ENCODE measurements at places on chromosomes 6 and 20.

- no peak for DNase-seq
Measured at GRCh38 chr6:22368794-22369193, 72.0 kb upstream of the PRL start.

GRCh38 chr6:152329638-152330448 lies 307.3 kb downstream of the SYNE1 start:
- peak; percentile 10 for DNase-seq

GRCh38 chr6:117459204-117459944 lies 23.1 kb upstream of the DCBLD1 start:
- no peak for DNase-seq

GRCh38 chr20:64080013-64080812 lies at the start of gene OPRL1:
Gene OPRL1, plus strand, starts transcription at chr20:64080082. Its CDS starts 12,639 bp downstream, at chr20:64092721.
- no peak for DNase-seq

DNA sequence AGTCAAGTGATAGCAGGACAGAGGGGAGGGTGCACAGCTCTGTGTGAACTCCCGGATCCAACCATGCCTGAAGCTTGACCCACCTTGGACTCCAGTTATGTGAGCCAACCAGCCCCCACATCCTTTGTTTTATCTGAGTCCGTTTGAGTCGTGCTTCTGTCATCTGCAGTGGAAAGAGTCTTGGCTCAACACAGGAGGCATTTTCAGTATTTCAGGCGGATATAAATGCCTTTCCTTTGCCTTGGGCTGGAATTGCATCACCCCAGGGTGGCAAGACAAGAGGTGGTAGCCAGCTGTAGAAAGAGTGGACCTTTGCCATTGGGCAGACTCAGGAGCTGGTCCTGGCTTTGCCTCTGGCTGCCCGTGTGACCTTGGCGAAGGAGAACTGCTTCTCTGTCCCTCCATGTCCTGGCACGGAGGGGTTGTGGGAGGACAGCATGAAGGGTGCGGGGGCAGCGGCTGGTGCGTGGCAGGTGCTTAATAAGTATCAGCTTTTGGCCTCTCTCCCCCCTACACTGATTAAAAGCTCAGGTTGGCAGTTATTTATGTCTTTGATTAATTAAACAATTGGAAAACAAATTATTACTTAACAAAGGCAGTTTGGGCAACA lies 42.6 kb upstream of the APCDD1L start:
- DNase-seq: no peak

GRCh38 chr6:2784930-2785329 lies 19.7 kb downstream of the WRNIP1 start:
- no peak for DNase-seq

DNA sequence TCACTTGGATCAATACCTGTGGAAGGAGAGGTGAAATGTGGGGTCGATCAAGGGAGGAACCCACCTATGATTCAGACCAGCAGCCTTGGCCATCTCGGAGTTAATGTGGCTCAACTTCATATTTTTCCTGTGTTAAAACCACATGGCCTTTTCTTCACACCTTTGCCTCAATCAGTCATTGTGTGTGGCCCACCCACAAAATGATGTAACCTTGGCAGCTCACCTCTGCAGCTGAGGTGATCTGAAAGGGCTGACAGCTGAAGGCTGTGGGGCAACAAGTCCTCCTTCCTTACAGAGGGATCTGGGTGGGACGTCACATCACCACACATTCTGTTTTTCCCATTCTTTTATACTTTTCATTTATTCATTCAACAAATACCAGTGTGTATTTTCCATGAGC lies 357.1 kb upstream of the HSF2 start:
- DNase-seq: no peak

DNA sequence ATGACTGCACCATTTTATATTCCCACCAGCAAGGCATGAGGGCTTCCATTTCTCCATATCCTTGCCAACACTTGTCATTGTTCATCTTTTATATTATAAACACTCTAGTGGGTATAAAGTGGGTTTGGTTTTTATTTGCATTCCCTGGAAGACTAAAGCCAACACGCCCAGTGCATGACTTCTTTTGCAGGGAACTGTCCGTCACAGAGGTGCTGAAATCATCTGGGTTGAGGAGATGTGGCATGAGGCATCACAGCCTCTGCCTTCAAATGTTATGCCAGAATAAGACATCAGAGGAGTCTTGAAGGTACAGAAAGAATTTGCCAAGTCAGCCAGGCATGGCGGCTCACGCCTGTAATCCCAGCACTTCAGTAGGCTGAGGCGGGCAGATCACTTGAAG lies 29.9 kb upstream of the FAM210B start:
- DNase-seq: peak; percentile 47

DNA sequence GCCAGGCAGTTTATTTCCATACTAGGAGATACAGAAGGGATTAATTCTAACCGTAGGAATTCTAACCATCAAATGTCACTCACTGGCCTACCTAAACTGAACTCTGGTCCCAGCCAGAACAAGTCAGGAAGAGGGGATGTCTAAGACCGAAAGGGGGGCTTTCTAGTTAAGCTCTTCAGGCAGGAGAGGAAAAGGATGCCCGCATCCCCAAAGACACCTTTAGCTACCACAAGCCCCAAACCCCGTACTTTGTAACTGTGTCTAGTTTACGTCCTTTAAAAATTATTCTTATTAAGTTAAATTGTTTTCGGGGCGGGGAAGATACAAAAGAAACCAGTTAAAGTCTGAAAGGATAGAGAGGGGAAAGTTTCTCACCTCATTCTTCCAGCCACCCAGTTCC lies 1.2 kb upstream of the ZNF76 start:
- no peak for DNase-seq

DNA sequence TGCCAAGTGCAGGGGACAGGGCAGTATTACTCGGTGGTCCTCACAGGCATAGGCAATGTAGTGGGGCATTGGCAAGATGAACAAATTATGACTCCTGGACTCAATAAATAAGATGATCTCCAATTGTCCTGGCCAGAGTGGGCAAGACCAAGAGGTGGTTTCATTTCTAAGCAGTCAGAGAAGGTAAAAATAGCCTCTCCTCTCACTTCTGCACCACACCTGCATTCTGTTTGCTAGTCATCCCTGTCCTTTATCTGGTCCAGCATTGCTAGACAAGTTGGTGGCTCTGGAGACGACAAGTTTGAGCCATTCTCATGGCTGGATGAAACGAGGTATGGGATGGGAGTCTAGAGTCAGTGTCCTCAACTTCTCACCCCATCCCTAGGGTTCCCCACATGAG lies 83.0 kb downstream of the BANF2 start:
- DNase-seq: no peak

- no peak for DNase-seq
Measured at GRCh38 chr6:117465691-117466090, 16.8 kb upstream of the DCBLD1 start.

GRCh38 chr6:36662827-36663256 lies 15.7 kb upstream of the CDKN1A start:
- DNase-seq: peak; percentile 48

- no peak for DNase-seq
Measured at GRCh38 chr20:63148696-63149095, 67.2 kb downstream of the YTHDF1 start.

- peak; percentile 78 for DNase-seq
Measured at GRCh38 chr20:45097485-45098102, 3.3 kb downstream of the KCNS1 start.

DNA sequence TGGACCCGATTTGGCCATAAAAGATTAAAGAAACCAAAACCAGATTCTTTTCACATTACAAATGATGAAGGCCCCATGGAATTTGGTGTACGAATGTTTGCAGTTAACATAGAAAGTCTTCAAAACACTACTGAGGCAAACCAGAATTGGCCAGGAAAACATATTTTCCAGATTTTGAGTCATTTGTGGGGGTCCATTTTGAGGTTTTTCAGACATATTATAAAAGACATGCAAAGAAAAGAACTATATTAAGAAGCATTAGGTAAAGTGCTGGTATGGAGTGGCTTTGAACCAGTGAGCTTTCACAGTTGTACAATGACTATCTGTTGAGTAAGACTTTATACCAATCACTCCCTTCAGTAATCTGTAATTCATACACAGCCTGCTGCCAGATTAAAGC lies 168.9 kb upstream of the COL21A1 start:
- DNase-seq: no peak

DNA sequence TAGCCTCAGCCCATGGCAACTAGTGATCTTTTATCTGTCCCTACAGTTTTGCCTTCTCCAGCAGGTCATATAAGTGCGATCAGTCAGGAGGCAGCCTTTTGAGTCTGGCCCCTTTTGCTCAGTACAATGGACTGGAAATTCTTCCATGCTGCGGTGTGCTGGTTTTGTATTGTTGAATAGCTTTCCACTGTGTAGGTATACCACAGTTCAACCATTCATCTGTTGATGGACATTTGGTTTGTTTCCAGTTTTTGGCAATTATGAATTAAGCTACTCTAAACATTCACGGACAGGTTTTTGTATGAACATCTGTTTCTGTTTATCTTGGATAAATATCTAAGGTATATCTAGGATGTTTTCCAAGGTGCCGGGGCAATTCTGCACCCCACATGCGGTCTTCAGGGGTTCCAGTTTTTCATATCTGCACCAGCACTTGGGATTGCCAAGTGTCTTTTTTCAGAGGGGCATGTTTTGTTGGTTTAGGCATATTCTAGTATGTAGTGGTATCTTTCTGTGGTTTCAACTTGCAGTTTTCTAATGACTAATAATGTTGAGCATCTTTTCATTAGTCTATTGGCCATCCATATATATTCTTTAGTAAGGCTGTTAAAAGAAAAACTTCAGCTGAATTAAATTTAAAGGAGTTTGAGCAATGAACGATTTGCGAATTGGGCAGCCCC lies 141.0 kb downstream of the TFAP2C start:
- no peak for DNase-seq

DNA sequence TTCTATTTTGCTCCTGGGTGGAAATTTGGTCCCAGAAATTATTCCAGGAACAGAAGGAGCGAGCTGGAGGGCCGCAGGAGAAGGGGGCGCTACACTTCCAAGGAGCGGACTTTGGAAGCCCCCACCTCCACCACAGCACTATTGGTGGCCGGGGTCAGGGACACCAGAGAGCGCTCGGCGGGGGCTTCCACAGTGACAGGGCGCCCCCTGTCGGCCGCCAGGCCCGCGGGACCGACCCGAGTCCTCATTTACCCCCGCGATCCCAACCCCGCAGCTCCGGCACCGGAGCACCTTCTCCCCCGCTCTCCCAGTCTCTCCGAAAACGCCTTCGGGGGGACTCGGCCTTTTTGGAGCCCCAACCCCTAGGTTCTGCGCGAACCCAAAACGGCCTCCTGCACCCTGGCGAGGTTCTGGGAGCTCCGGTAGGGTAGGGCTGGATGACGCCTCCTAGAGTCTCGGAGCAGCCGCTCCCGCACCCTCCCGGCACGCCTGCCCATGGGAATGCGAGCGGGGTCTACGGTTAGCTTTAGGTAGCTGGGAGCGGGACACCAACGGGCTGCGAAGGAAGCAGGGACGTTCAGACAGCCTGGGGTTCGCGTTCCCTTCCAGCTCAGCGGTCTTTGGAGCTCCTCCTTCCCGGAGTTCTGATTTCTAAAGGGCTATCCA lies 2.4 kb upstream of the FOXA2 start:
- DNase-seq: peak; percentile 56

- no peak for DNase-seq
Measured at GRCh38 chr20:47295129-47295813, 61.2 kb downstream of the ZMYND8 start.

GRCh38 chr6:118770112-118770788 lies 118.9 kb upstream of the CEP85L start:
- DNase-seq: no peak

- no peak for DNase-seq
Measured at GRCh38 chr6:166567107-166567506, 19.4 kb downstream of the RAMACL start.

- peak; percentile 29 for DNase-seq
Measured at GRCh38 chr20:44678990-44679611, 27.6 kb upstream of the ADA start.

DNA sequence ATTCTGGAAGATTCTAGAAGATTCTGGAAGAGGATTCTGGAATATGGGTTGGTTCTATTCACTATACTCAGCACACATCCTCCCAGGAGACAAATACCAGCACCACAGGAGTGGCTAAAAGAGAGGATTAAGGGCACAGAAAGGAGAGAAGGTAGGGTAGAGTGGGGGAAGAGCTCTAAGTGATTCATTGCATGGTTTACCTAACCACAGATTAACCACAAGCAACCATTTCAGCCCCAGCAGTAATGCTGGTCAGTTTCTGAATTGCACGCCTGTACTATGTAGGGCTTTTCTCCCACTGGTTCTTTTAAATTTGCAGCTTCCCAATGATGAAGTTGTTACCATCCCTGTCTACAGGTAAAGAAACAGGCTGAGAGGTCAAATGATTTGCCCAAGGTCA lies 192.7 kb upstream of the PMEPA1 start:
- DNase-seq: peak; percentile 29

GRCh38 chr20:1855109-1855508 lies 40.1 kb upstream of the SIRPA start:
- DNase-seq: no peak

DNA sequence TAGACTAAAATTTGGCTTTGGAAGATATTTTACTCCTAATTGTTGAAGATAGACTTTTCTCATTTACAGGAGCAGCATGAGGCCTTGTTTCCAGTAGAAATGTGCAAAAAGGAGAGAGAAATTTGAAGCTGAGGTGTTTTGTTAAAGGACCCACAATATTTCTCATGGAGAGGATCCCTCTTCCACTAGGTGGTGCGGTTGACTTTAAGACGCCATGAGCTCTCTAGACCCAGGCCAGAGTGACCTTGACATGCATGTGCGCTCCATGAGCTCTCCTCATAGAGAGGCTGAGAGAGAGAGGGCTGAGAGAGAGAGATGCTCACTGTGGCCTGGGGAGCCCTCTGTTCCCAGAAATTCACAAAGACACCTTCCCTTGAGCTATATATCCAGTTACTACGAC lies 861.2 kb upstream of the EYS start:
- DNase-seq: no peak

- DNase-seq: peak; percentile 24
Measured at GRCh38 chr6:16804546-16805242, 43.4 kb upstream of the ATXN1 start.

DNA sequence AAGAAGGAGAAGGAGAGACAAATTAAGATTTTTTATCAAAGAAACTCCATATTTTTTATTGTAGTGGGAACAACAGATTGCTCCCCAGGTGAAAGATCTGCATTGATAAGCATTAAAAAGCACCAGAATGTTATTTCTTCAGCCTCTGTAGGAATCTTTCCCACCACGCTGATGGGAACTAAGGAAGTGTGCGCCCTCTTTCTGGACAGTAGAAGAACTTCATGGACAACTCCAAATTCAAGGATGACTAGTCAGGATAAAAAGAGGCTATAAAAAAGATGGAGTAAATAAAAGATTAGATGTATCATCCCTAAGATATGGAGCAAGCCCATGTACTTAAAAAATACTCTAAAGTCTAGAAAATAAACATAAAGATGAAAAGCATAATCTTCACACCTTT lies 45.8 kb upstream of the PAK5 start:
- DNase-seq: no peak

GRCh38 chr6:11194356-11195218 lies 37.9 kb downstream of the NEDD9 start:
- DNase-seq: no peak

DNA sequence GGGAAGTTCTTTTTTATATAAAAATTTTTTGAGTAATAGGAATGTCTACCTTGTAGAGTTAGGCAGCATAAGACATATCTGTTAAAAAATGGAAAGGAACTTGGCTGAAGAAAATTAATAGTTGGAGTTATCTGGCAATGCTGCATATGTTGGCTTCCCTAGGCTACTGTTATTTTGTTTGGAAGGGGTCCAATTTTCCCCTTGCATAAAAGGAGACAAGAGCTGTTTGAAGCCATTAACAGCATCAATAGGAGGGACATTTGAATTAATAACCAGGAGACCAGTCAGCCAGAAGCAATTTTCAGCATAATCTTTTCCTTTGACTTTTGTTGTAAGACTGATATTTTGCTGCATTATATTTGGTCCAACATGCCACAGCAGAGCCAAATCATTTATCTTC lies 80.9 kb upstream of the TAB2 start:
- DNase-seq: no peak
